Prostate gland (tissue), 2 donors: ENCODE measurements at places on chromosomes 16 and 17.

GRCh38 chr17:83200751-83201150 lies 121.3 kb downstream of the METRNL start:
- no peaks in the 10 kb centered on the region for H3K36me3 ChIP-seq
- H3K4me3 ChIP-seq: no peak overlapping the region
- peak overlapping the region; percentile 41 for H3K27ac ChIP-seq
- no peak for DNase-seq
- H3K27me3 ChIP-seq: no peaks in the 10 kb centered on the region

GRCh38 chr16:86978445-86979030 lies 338.7 kb downstream of the C16orf95 start:
- H3K4me3 ChIP-seq: no peak overlapping the region
- H3K36me3 ChIP-seq: no peaks in the 10 kb centered on the region
- no peak for DNase-seq

DNA sequence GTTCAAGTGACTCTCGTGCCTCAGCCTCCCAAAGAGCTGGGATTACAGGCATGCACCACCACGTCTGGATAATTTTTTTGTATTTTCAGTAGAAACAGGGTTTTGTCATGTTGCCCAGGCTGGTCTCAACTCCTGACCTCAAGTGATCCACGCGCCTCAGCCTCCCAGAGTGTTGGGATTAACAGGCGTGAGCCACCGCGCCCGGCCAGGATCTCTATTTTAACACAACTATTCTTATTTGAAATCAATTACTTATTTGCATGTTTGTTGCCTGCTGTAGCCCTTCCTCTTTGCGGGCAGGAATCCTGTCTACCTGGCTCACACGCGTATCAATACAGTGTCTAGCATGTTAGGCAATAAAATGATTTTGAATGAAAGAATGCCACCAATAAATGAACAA lies 818 bp upstream of the CNEP1R1 start:
- H3K27me3 ChIP-seq: no peaks in the 10 kb centered on the region
- H3K4me1 ChIP-seq: no peaks in the 10 kb centered on the region
- no peak overlapping the region for H3K4me3 ChIP-seq
- DNase-seq: peak; percentile 7

DNA sequence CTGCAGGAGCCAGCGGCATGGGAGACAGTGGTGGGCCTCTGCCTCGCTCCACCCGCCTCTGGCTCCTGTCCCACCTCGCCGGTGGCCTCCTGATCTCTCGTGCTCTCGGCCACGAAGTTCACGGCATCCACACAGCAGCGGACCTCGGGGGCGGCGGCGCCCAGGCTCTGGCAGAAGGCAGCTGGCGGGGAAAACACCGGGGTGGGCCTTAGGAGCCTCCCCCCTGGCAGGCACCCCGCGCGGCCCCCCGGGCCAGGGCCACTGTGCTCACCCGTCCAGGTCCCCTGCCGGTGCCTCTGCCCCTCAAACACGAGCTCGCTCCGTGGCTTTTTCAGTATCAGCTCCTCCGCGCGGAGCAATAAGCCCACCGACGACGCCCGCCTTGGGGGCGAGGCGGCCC lies 409 bp upstream of the C17orf107 start:
- H3K4me3 ChIP-seq: peak overlapping the region; percentile 42
- DNase-seq: no peak
- H3K4me1 ChIP-seq: peaks cover 3% of the 10 kb centered on the region
- peak overlapping the region; percentile 56 for H3K27ac ChIP-seq
